Lung (tissue), 17 donors: ENCODE measurements at places on chromosomes 16 and 17. TPM values are rescaled to one million over a fixed set of nuclear protein-coding genes. Genes with fewer than 3 reads are reported as not detected.

DNA sequence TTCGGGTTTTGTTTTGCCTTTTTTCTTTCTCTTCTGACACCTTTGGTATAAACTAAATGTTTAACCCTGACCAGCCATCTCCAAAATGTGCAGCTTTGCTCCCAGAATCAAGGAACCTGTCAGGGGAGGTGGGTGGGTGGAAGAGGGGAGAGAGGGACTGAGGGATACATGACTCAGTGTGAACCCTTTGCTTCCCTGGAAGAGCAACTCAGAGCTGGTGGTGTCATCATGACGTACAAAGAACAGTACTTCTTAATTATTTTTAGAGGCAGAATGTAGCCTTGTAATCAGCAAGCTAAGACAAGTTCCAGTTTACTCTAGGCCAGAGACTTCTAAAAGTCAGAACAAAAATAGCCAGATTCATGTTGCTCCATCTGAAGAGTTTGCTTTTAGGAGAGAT is 119.6 kb upstream of the HAS3 start:
- DNase-seq, result no peak

- DNase-seq, result no peak
These were observed 154.4 kb downstream of the ABCA8 start for GRCh38 chr17:68800751-68801150.

GRCh38 chr17:58358408-58359172 is 6.6 kb upstream of the SUPT4H1 start:
- no peak for DNase-seq

DNA sequence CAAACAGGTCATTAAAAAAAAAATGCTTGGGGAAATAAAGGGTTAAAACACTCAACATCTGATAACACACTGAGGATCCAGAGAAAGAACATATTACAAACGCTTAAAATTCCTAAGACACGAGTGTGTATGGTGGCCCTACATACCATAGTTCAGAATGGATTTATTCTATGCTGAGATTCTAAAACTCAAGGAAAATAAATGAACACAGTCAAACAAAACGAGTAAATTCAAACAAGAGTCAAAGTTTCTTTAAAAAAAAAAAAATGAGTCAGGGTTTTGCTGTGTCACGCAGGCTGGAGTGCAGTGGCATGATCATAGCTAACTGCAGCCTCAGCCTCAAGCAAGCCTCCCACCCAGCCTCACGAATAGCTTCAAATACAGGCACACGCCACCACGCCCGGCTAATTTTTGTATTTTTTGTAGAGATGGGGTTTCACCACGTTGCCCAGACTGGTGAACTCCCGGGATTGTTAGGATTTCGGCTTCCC is 17.4 kb downstream of the CRK start:
- peak; percentile 21 for DNase-seq

DNA sequence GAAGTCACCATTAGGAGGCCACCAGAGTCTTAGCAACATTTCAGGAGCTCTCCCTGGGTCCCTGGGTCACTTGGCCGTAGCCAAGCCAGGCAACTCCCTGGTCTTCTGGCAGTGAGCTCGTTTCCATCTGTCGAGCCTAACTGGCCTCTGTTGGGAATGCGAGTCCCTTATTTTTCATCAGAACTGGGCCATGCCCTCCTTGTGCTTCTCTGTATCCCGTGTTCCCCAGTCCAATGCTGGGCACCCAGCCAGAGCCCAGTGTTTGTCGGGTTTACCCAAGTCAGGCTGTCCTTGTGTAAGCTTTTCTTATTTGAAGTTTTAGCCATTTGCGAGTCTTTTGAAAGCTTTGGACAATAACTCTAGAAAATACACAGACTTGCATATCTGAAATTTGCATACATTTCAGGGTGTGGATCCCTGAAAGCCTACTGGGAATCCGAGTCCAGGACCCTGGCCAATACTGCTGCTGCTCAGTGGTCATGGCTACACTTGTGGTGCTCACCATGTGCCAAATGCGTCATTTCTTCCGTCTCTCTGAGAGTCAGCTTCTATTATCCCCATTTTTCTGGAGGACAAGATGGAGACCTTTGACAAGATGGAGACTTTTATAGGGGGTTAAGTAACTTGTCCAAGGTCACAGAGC is 81.6 kb upstream of the LGALS9 start:
- no peak for DNase-seq

- DNase-seq, result no peak
These were observed 1.5 kb downstream of the ZNF768 start for GRCh38 chr16:30524575-30525568.

- no peak for DNase-seq
These were observed 183.1 kb downstream of the SALL1 start for GRCh38 chr16:50967827-50968612.

DNA sequence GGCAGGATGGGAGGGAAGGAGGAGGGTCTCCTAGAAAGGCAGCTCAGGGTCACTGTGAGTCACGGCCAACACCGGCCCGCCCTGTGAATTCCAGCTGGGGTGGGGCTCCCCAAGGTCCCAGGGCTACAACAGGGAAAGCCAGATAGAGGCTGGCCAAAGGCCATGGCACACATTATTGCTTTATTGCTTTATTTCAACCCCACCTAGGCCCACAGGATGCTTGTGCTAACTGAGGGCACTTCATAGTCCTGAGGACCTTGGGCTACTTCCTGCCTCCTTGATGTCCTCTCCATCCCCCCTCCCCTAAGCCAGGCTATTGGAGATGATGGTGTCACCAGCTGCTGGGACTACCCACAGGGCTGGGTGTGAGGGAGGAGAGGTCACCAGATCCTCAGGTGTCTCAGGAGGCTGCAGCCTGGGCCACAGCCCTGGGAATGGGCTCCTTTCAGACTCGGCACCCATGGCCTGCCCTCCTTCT is 26.1 kb downstream of the LRRC75A start:
- no peak for DNase-seq

- DNase-seq, result no peak
These were observed 4.5 kb downstream of the HERPUD1 start for GRCh38 chr16:56936491-56936890.

GRCh38 chr16:10852948-10853347 is 24.1 kb upstream of the CIITA start:
- DNase-seq, result no peak

- peak; percentile 22 for DNase-seq
These were observed 12.4 kb downstream of the SLC47A2 start for GRCh38 chr17:19703828-19704613.

DNA sequence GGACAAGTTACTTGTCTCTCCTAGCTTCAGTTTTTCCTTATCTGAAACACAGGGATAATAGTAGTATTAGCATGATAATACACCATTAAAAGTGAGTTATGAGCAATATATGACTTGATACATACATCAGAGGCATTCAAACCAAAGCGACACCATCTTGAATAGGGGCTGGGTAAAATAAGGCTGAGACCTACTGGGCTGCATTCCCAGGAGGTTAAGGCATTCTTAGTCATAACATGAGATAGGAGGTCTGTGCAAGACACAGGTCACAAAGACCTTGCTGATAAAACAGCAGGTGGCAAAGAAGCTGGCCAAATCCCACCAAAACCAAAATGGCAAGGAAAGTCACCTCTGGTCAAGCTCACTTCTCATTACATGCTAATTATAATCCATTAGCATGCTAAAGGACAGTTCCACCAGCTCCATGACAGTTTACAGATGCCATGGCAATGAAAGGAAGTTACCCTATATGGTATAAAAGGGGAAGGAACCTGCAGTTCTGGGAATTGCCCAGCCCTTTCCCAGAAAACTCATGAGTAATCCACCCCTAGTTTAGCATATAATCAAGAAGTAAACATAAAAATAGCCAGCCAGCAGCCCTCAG is 37.2 kb upstream of the HS3ST3A1 start:
- no peak for DNase-seq

- no peak for DNase-seq
These were observed 20.0 kb downstream of the ACSF3 start for GRCh38 chr16:89113661-89114060.

DNA sequence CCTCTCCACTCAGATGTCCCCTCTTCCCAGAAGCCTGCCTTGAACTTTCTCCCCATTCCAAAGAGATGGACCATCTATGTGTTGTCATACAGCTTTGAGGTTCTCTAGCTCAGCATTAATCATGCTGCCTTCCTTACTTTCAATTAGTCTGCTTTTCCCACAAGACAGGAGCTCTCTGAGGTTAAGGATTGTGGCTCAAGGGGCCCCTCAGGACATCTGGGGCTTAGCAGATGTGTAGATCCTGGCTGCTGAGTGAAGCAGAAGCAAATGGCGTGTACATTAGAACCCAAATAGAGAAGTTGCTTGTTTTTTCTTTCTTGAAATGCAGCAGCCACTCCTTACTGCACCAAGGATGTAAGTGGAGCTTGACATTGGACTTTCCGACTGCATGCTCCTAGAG is 330.5 kb upstream of the TNRC6C start:
- DNase-seq, result no peak

Gene HID1
- 42.1 TPM for total RNA-seq

Gene SSTR5
- 0.23 TPM for total RNA-seq

Gene KRT28
- total RNA-seq, result not detected

Gene CD300E
- total RNA-seq, result 3.4 TPM

Gene UMOD
- total RNA-seq, result not detected

Gene RPRML
- total RNA-seq, result 0.37 TPM

Gene LRRC46
- 25.3 TPM for total RNA-seq
